ENCODE measurements at places on chromosomes 7 and 10.

- H3K4me1 ChIP-seq = peaks cover 6% of the 10 kb centered on the region
- no peak overlapping the region for H3K27ac ChIP-seq
- DNase-seq = no peak
These were observed 356.2 kb downstream of the PLXNA4 start for GRCh38 chr7:132220060-132220459.

GRCh38 chr10:112258407-112258806 is 24.8 kb upstream of the TECTB start:
- DNase-seq = no peak
- no peak overlapping the region for H3K27ac ChIP-seq
- no peaks in the 10 kb centered on the region for H3K36me3 ChIP-seq
- H3K4me1 ChIP-seq = no peaks in the 10 kb centered on the region

- no peaks in the 10 kb centered on the region for H3K27me3 ChIP-seq
- no peaks in the 10 kb centered on the region for H3K36me3 ChIP-seq
These were observed 28.7 kb upstream of the FAM13C start for GRCh38 chr10:59391060-59391459.

- H3K27me3 ChIP-seq = peaks cover 1% of the 10 kb centered on the region
- no peak overlapping the region for H3K27ac ChIP-seq
- no peak for DNase-seq
- H3K4me1 ChIP-seq = peaks cover 42% of the 10 kb centered on the region
- H3K4me3 ChIP-seq = no peak overlapping the region
These were observed 56.4 kb upstream of the ECHDC3 start for GRCh38 chr10:11685787-11686218.

DNA sequence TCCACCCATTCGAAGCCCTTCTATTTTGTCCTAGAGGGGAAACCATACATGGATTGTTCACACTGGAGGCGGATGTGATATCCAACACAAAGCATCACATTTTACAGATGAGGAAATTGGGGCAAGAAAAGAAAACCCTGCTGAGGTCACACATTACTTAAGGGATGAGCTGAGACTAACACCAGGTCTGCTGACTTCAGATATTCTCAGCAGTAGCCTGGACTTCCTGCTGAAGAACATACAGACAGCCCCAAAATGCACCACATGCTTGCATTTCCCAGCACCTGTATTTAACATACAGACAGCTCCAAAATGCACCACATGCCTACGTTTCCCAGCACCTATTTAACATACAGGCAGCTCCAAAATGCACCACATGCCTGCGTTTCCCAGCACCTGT is 11.2 kb downstream of the GIMAP5 start:
- DNase-seq = no peak
- peaks cover 29% of the 10 kb centered on the region for H3K4me1 ChIP-seq
- H3K27me3 ChIP-seq = peaks cover 20% of the 10 kb centered on the region

DNA sequence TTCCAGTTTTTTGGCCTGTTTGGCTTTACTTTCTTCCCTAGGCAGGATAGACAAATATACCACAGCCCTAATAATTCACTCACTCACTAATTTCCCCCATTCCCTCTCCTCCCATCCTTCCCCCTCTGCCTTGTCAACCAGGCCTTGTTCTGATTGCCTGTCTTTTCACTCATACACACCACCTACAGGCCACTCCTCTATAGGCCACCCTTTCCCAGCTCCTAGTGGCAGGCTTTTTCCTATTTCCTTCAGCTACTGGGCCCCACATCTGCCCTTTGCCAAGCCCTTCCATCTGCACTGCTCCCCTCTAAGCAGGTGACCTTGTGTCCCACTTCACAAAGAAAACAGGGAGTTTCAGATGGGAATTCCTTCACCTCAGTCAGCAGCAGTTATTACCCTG is 59.8 kb upstream of the MSRB2 start:
- no peaks in the 10 kb centered on the region for H3K27me3 ChIP-seq
- H3K27ac ChIP-seq = no peak overlapping the region
- H3K4me3 ChIP-seq = no peak overlapping the region

DNA sequence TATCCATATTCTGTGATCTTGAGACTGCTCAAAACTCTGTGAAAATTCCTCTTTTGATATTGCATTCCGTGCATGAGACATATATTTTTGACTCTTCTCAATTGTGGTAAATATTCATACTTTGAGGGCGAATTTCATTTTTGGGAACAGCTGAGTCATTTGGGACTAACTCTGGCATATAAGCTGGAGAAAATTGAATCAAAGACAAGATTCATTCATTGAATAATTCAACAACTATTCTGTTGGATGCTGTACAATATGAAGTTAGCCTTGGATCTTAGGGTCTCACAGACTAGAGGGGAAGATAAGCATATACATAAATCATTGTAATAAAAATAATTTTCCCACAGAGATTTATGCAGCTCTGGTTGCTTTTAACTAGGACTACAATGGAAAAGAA is 183.2 kb upstream of the NEBL start:
- no peak for DNase-seq
- peaks cover 3% of the 10 kb centered on the region for H3K27me3 ChIP-seq
- H3K36me3 ChIP-seq = no peaks in the 10 kb centered on the region
- no peaks in the 10 kb centered on the region for H3K4me1 ChIP-seq
- no peak overlapping the region for H3K4me3 ChIP-seq

Data from endothelial cell (in vitro differentiated cells).